ENCODE measurements at places on chromosomes 1 and 21. TPM values are rescaled to one million over a fixed set of nuclear protein-coding genes. Genes with fewer than 3 reads are reported as not detected.

CLDN17 gene
- not detected for total RNA-seq

RGS8 gene
- not detected for total RNA-seq

ESPN gene
- total RNA-seq: 2.5 TPM

SPRR2G gene
- not detected for total RNA-seq

- DNase-seq: no peak
Measured at GRCh38 chr1:147389532-147390184, 147.2 kb downstream of the CHD1L start.

GRCh38 chr1:116983112-116983511 lies 18.4 kb upstream of the CD101 start:
- DNase-seq: peak; percentile 33

DNA sequence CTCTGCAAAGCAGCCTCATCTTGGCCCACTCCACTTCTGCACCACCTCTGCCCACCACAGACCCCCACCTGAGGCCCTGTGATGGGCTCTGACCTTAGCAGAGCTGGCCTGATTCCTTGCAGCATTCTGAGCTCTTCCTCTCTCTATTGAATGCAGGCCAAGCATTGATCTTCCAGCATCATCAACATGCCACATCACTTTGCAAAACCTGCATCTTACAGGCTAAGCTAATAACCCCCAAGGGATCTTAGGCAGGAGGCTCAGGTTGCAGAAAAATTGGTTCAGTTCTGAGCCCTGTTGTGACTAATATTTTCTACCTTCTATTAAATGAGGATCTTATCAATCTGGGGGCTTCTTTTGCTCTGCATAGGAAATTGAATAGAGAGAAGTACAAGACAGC lies 78.7 kb downstream of the ATP1A1 start:
- DNase-seq: no peak

DNA sequence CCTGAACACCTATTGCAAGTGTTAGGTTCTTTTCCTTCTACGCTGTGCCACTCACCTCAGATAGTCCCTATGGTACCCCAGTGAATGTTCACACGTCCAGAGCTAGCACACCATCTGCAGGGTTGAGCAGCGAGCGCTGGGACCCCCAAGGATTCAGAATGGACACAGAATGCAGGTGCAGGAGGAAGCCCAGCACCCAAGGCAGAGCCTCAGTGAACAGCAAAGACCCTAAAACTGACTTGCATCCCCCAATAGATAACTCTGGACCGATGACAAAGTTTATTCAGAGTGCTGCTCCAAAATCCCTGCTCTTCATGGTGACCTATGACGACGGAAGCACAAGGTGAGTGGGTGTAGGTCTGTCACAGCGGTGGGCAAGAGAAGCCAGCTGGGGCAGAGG lies 15.1 kb upstream of the MX2 start:
- no peak for DNase-seq

- DNase-seq: no peak
Measured at GRCh38 chr1:97372531-97372930, 548.3 kb downstream of the DPYD start.

GRCh38 chr1:221457685-221458446 lies 284.0 kb downstream of the DUSP10 start:
- no peak for DNase-seq

GRCh38 chr1:63319046-63320021 lies 3.0 kb upstream of the FOXD3 start:
- DNase-seq: no peak
